ENCODE measurements at places on chromosomes 4 and X.

DNA sequence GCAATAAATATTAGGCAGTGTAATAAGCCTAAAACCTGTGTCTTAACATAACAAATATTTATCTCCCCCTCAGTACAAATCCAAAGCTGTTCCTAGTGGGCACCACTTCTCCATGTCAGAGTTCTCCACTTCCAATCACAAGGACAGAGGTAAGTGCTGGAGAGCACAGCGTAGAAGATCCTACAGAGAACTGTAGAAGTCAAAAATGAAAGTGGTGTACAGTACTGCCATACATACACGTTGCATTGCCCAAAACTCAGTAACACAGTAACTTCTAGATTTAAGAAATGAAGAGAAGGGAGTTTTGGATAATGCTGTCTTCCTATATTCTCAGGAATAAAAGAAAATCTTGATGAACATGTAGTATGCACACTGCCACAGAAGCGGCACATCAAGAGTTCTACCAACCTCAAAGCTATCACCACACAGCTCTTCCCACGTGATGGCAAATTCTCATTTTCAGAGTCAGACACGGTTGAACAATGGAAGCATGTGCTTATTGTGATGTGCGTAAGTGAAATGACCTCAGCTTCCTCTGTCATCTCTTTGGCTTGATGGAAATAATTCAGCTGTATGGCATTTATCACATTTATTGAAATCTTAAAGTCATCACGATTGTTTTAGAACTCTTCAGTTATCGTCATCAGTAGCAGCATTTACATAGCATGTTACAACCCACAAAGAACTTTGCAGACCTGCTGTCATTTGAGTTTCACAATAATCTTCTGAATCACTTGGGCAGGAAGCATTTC is 27.1 kb upstream of the SPANXN4 start:
- no peak for DNase-seq

GRCh38 chr4:110289601-110290100 is 91.2 kb upstream of the ELOVL6 start:
- no peak for DNase-seq

DNA sequence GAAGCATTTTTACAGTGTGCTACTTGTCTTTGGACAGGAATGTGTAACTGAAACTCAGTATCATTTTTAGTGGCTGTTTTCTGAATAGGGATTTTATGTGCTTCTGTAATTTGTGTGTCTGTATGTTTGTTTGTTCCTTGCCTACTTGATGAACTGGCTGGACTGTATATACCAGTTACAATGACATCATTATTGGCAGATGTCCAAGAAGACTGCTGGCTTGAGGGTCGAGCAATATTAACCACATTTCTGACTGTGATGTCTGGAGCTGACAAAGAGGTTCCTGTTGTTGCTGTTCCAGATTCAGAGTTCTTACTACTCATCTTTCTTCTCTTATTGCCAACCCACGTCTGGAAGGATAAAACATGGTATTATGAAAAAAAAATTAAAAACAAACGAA is 33.0 kb downstream of the HDX start:
- DNase-seq: no peak

DNA sequence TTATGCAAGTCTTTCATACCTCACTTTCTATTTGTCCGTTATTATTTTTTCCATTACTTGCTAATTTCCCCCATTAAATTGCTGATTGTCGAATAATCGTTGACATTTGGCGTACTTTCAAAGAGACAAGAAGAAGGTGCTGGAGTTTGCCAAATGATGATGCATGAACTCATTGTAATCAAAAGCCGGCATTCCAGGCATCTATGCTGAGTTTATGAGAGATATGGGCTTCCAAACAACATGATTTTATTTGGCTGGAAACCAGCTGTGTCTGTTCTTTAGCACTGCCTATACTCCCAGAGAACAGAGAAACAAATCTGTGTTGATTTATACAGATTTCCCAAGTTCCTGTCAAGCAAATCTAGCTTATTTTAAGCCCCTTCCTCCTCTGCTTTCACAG is 80.8 kb upstream of the RPS6KA3 start:
- no peak for DNase-seq

DNA sequence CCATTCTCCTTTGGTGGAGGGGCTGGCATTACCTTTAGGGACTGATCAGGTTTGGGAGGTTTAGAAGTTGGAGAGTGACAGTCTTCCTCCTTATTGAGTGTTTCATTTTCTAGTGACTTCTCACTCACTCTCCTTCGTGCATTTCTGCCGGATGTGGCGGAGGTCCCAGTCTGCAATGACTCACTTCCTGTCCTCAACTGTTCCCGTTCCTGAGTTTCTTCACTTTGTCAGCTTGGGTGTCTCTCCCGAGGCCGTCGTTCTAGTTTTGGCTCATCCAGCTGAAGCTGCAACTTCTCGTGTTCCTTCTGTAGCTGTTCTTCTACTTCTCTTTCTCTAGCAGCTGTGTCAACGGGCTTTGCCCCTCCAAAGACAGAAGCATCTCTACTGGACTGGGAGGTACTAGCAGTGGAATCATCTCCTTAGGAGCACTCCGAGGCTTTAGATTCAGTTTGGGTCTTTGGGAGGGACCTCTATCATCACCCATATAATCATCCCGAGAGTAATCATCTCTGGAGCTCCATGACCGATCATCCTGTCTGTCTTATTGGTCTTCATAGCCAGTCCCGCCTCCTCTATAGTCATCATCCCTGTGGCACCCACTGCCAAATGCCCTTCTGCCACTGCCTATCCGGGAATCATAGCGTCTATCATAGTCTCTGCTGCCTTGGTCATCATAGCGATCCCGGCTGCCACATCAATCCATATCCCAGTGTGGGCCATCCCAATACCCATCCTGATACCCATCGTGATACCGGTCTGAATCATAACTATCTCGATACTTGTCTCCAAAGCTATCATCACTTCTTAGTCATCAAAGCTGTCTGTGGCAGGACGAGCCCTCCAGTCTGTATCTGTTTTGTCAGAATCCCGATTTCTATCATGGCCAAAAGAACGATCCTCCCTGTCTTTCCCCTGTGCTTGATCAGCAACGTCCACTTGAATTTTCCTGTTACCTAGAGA is 35.3 kb upstream of the VSIG4 start:
- peak; percentile 15 for DNase-seq

DNA sequence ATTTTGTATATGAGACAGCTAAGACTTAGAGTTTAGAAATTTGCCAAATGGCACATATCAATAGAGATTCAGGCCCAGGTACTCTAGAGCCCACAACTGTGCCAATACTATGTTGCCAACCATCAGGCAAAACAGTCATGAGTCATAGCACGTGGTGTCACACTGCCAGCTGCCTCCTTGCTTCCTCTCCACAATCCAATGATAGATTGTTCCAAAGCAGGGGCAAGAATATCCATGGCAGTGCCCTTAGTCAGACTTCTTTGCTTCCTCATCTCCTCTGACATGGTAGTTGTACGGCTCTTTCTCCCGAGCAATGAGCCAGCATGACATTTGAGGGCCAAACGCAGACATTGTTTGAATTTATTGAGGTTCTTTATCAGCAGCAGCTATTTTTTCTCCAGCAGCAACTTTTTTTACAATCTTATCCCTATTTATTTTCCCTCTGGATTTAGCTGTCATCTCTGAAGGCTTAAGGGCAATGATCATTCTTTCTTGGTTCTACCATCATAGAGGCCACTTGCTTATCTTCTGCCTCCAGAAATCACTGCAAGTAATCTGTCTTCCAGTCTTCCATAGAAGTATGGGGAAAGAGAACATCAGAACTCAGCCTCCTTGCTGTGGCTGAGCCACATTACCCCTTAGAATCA is 169.7 kb downstream of the COL4A6 start:
- no peak for DNase-seq

DNA sequence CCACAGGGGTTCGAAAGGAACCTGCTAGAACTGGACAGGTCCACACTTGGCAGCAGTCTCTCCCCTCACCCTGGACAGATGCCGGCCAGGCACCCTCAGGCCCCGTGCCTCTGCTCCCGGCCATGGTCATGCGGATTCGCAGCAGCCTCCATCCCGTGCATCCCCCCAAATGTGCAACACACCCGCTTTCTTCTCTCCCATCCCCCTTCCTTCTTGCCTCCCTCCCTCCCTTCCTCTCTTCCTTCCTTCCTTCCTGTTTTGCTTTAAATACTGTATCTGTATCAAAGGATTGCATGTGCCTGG is 35.0 kb upstream of the HMX1 start:
- no peak for DNase-seq

DNA sequence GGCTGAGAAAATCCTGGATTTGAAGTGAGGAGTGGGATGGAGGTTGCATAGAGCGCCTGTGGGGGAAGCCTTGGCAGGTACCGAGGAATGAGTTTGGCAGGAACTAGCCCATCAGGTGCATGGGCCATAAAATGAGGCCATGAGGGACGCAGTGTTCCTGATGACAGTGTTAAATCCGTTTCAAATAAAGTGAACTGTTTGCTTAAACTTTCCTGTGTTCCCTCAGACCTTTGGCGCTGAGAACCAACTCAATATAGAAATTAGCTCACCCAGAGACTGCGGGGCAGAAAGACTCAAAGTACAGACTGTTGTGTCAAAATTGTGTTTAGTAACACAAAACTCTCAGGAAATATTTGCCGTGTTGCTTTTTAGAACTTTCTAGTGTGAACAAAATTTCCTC is 250.0 kb upstream of the NR3C2 start:
- DNase-seq: no peak

DNA sequence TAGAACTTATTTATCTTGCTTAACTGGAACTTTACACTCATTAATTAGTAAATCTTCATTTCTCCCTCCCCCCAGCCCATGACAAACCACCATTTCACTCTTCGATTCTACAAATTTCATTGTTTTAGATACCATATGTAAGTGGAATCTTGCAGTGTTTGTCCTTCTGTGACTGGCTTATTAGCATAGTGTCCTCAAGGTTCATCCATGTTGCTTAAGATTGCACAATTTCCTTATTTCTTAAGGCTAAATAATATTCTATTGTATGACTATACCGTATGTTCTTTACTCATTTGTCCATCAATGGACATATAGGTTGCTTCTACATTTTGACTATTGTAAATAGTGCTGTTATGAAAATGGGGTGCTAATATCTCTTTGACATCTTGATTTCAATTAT is 24.5 kb upstream of the RNF212 start:
- DNase-seq: no peak

DNA sequence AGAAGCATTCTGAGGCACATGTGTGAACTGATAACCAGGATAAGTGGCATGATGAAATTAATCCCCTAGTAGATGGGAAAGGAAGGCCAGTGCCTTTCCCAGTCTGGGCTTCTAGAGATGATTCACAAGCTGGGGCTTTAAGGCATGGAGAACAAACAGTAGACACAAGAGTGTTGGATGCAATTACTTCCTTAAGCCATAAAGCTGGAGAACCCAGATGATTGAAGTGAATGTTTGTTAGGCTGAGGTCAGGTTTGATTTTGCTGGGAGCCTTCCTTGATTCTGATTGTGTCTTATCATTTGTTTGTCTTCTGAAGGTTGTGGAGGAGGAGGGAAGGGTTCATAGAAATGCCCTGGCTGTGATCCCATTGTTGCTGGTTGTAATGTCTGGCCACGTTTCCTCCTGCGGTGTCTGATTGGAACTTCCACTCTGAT is 125.2 kb downstream of the NHS start:
- DNase-seq: no peak

DNA sequence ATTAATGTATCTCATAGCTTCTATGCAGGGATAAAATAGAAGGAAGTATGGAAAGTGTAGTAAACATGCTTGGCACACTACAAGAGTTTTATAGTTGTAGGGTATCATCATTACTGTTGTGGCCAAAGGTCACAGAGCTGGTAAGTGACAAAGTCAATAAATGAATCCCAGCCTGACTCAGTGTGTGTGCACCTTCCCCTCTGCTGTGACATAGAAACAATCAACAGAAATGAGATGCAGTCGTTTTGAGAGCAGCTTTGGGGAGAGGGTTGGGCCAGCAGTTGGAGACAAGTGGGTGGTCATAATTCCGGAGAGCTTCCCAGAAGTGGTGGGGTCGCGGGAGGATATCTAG is 82.4 kb upstream of the RBPJ start:
- DNase-seq: no peak

- no peak for DNase-seq
These were observed 536 bp downstream of the OTUD5 start for GRCh38 chrX:48956728-48957414.

DNA sequence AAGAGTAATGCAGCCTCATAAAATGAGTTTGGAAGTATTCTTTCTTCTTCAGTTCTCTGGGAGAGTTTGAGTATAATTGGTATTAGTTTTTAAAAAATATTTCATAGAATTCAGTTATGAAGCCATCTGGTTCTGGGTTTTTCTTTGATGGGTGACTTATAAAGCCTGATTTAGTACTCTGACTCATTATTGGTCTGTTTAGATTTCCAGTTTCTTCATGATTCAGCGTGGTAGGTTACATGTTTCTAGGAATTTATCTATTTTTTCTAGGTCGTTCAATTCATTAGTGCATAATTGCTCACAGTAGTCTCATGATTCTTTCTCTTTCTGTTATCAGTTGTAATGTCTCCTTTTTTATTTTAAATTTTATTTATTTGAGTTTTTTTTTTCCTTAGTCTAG is 111.2 kb downstream of the CEP44 start:
- DNase-seq: no peak

DNA sequence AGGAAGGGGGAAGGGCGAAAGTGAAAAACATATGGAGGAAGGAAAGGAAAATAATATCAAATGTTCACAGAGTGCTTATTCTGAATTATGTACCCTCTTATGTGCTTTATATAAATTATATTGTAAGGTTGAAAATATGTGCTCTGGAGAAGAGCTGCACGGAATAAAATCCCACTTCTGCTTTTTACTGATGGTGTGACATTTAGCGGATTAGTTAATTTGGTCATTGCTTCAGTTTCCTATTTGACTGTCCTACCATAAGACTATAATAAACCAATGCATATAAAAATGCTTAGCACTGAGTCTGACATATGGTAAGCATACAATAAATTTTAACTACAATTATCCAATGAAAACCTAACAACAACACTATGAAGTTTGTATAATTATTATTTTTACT is 86.2 kb downstream of the NPFFR2 start:
- no peak for DNase-seq

DNA sequence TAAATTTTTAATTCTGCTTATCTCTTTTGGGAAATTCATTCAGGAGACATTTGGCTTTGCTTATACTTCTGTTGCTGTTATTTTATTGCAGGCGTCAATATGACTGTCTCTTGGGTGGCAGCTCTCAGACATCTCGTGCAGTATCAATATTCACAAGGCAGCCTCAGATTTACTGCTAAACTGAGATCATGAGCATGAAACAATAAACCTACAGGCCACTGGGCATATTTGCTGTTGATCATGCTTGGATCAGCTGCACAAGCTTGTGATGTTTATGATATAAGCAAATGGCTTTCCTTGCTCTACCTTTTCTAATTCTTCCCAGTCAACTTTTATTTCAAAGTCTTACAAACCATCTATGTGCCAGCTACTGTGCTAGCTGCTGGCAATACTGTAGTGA is 39.2 kb downstream of the TSPAN5 start:
- DNase-seq: no peak
